Stimulated activated CD8-positive, alpha-beta memory T cell treated with anti-CD3 and anti-CD28 coated beads, Interleukin-15, amount 100 ng/mL, for 24 hours (primary cell): ENCODE measurements at places on chromosomes 4 and X.

GRCh38 chr4:34198966-34199365 is 2045.3 kb downstream of the ARAP2 start:
- DNase-seq = no peak

DNA sequence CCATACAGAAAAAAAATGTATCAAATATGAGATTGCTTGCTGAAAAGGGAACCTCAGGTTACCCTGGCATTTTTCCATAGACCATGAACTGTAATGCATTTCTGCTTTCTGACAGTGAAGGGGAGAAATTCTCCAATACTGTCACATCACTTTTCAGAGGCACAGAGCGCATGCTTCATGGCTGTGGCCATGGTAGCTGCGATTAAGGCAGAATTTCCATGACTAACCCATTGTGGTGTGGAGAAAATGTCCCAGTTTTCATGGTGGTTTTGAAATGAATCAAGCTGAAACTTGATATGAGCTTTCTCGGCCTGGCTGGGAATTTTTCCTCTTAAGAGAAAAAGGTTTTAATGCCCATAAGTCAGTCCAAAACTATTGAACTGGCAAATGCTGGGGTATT is 39.5 kb upstream of the MAP3K15 start:
- no peak for DNase-seq

DNA sequence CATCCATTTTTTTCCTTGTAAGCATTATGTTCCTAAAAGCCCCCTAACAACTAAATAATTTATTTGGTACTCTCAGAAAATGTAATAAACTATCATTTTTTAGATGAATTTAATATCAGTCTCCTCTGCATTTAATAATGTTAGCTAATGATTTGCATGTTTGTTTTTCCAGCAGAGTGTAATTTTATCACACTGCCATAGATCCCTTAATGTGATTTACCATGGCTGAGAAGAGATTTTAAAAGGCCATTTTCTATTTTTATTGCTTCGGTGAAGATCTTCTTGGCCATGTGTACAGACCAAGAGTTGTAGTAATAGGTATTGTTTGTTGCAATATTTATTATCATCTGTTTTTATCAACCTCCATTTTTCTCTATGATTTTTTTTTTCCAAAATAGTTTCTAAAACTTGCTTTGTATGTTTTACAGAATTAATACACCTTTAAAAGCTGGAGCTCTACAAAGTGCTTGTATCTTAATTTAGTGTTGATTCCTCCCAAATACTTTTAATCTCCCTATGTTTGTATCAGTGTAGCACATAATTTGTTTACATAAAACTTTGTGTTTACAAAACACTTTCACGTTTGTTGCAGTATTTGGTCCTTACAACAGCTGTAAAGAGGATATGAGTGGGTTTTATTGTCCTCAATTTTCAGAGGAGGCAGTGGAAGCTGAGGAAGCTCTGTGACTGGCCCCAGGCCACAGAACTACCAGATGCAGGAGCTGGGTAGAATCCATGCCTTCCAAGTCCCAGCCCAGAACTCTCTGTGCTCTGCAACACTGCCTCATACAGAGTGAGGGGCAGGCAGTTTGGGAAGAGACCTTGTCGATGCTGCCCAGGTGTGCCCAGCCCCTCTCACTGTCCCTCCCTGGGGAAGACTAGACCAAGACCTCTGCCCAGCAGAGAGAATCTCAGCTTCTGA is 58.1 kb downstream of the FAM114A1 start:
- DNase-seq = no peak

DNA sequence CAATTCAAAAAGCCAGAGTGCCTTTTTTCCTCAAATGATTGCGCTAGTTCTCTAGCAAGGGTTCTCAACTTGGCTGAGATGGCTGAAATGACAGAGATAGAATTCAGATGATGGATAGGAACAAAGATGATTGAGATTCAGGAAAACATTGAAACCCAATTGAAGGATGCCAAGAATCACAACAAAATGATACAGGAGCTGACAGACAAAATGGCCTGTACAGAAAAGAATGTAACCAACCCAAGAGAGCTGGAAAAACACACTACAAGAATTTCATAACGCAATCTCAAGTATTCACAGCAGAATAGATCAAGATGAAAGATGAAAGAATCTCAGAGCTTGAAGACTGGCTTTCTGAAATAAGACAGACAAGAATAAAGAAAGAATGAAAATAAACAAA is 51.7 kb upstream of the MMAA start:
- DNase-seq = no peak

- no peak for DNase-seq
These were observed 41.5 kb downstream of the SEL1L3 start for GRCh38 chr4:25821267-25821666.

DNA sequence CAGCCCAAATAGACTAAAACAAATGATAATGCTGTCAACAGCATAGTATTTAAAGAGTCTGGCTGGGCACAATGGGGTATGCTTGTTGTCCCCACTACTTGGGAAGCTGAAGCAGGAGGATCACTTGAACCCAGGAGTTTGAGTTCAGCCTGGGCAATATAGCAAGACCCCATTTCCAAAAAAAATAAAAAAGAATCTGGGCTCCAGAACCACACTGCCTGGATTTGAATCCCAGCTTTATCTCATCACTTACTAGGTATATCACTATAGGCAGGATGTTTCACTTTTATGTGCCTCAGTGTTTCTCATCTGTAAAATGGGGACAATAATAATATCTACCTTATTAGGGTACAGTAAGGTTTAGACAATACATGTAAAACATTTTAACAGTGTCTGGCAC is 5.3 kb upstream of the G3BP2 start:
- DNase-seq = no peak

DNA sequence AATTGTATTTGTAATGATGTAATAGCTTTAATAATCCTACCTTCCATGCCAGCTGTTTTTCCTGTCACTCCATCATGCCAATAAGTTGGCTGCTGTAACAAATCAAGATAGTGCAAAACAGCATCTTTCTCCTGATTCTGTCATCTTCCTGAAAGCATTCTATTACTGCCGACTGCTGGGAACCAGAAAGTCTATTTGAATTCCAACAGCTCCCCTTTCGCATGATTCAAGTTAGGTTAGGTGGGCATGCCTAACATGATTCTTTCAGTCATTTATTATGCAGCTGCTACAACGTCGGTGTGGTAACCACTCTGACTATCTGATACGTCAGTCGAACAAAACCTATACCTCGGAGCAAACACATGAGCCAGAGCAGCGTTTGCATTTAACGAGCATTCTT is 127.9 kb upstream of the DMD start:
- no peak for DNase-seq

DNA sequence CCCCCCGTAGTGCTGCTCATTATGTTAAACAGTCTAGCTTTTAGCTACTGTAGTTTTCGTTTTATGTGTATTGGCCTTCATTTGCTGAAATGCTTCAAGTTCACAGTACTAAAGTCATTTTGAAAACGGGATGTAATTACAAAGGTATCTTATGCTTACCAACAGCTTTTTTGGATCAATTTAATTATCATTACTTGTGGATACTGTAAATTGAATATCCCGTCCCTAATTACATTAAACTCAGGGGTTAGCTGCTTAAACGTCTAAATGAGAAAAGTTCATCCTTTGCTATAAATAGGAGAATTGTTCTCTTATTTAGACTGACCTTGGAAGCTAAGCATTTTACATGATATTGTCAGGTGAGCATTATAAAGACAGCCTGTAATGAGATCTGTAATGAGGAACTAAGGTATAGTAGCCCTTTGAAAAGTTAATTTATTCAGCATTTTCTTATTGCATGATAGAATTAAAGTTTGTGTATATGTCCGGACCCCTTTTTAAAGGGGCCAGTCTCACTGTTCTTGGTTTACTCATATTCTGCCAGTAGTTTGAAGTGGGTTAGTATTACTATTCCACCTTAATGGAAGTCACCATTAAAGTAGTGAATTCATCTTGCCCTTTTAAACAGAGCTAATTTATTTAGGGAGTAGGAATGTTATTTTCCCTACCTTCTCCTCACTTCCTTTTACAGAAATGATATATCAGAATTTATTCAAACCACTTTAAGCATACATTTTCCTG is 252.6 kb downstream of the TENM3 start:
- no peak for DNase-seq

DNA sequence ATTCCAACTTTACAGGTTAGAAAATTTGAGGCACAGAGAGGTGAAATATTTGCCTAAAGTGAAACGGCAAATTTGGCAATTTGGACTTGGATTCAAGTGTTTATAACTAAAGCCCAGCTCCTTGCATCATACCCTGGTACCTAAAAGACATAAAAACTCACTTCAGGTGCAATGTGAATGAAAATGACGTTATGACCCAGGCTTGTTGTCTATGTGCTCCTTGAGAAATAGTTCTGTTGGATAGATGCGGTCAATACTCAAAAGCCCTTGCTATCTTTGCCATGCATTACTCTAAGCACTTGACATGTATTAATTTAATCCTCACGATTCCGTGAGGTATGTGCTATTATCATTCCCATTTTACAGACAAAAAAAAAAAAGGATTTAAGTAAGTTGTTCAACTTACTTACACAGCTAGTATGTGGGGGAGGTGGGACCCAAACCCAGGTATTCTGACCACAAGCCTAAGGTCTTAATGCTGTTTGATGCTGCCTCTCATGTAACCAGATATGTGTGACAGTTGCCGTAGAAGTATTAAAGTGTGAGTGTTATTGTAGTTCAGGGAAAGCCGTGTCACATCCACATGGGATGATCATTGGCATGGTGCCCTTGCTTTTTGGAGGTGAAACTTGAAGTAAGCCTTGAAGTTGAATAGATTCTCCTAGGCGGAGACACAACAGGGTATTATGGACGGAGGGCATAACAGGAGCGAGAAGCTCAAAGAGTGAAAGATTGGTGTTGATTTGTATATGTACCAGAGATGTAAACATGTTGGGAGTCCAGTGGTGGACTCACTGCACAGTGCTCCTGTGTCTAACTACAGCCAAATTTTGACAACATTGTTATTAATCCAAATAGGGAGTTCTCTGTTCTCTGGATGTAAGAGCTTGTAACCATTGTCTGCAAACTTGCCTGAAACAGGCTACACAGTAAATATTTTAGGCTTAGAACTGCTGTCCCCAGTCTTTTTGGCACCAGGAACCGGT is 3.1 kb downstream of the SCML1 start:
- no peak for DNase-seq

- no peak for DNase-seq
These were observed 70.0 kb upstream of the TSPAN5 start for GRCh38 chr4:98728433-98728832.

GRCh38 chrX:25020905-25021449 is 5.2 kb upstream of the ARX start:
- DNase-seq = no peak

- no peak for DNase-seq
These were observed 12.2 kb downstream of the PLS3 start for GRCh38 chrX:115573185-115573584.

- DNase-seq = no peak
These were observed 67.1 kb upstream of the TRIM2 start for GRCh38 chr4:153137159-153137558.

DNA sequence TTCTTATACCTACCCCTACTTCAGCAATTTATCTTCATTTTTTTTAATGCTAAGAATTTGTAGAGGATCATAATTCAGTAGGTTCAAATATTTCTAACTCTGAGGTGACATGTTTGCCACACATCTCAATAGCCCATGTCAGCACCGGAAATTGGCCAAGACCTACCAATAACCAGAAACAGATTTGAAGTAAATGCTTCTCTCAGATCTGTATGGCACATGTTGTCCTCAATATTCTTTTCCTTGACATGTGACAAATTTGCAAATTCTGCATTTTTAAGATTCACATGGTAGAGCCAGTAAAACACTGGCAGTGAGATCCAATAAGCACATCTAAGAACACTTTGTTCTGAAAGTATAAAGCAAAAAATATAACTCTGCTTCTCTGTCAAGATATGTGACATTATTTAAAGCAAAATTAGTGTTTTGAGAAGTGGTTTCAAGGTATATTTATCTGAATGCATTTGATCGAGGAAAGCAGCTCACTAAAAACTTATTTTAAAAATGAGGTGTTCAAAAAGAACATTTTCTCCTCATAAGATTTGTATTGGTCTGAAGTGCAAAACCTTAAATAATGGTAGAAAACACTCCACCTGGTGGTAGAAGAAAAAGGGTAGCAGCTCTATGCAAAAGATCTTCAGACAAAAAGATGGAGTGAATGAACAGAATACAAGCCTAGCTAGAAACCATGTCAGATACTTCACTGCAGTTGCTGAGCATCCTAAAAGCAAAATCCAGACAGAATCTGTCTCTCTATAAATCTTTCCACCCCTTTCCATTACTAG is 513.8 kb upstream of the FAM241A start:
- no peak for DNase-seq

- DNase-seq = no peak
These were observed 1.9 kb downstream of the STK26 start for GRCh38 chrX:132025041-132025440.

- DNase-seq = no peak
These were observed at the start of gene GRIA3 for GRCh38 chrX:123184219-123184865. Gene GRIA3 (plus strand): TSS chrX:123184278. CDS start chrX:123184536, 258 bp downstream.

DNA sequence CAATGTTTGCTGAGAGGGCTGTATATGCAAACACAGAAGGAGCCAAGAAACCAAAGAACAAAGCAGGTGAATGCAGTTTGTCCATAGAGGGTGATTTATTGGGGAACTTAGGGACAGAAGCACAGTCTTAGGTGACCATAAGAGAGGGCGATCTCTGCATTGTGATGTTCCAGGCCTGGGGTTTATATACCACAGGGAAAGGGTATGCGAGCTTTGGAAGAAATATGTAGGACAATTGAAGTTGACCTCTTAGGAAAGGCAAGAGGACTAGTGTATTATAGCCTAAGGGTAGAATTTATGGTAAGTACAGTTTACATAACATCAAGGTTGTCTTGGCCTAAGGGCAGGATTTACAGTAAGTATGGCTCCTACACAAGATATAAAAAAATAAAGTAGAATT is 27.8 kb downstream of the FAM184B start:
- no peak for DNase-seq

GRCh38 chr4:108751321-108751720 is 11.5 kb downstream of the ETNPPL start:
- no peak for DNase-seq

DNA sequence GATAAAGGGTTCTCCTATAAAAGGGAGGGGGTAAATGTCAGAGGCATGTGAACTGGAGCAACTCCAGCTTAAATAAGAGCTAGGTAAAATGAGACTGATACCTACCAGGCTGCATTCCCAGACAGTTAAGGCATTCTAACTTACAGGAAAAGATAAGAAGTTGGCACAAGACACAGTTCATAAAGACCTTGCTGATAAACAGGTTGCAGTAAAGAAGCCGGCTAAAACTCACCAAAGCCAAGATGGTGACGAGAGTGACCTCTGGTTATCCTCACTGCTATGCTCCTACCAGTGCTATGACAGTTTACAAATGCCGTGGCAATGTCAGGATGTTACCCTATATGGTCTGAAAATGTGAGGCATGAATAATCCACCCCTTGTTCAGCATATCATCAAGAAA is 13.1 kb upstream of the SULT1B1 start:
- no peak for DNase-seq

DNA sequence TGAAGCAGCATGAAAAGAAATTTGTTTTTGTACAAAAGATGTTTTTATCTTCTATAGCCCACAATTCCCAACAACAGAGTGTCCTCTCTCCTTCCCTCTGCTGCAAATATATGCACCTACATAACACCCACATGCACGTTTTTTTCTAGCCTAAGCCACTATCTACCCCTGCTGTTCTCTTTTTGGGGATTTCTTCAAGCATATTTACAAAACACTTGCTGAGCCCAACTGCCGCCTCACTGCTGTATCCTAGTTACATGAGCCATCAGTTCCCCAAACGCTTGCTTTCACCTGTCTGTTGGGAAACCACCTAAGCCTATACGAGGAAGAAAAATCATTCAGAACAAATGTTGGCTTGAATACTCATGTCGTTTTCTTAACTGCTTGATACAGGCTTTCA is 127.2 kb downstream of the CHRNA9 start:
- DNase-seq = no peak
